ENCODE measurements at places on chromosomes 2 and 18.

DNA sequence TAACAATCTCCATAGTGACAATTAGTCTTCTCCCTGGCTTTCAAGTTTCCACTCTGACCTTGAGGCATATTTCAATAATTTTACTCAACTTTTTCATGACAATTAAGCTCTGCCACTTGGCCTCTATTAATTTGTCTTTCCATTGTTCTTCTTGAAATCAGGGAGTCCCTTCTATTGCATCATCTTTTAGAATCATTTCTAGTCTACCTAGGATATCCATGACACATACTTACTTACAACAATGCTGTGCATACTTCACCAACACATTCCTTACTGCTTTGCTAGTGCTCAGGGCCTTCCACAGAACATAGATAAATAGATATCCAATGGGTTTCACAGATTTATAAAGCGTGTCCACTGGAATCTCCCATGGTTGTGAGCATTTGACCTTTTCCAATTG lies 331.5 kb upstream of the LRP1B start:
- DNase-seq, result no peak

DNA sequence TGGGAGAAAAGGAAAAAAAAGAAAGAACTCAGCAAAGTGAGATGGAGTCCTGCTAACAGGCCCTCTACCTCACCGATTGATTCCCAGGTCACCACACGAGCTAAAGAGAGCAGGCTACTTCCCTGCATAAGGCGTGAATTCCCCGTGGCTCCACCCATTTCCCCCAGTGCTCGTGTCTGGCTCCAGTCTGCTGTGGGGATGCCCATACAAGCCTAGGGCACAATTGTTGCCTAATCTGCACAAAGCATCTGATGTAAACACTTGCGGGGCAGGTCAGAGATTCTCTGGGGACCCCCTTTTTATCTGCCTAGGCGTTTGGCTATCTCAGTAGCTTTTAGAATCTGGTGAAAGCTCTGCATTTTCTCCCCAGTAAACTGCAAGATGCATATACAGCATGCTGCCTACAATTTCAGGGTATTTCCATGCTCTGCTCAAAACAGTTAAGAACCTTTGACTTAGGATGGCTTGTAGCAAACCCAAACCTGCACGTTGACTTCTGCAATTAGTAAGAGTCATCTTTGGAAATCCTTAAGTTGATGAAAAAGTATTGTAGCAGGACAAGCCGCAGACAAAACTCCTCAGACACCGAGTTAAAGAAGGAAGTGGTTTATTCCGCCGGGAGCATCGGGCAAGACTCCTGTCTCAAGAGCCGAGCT lies 34.8 kb downstream of the MYO3B start:
- DNase-seq, result no peak

GRCh38 chr2:207008105-207008990 lies 69.0 kb downstream of the CPO start:
- no peak for DNase-seq

DNA sequence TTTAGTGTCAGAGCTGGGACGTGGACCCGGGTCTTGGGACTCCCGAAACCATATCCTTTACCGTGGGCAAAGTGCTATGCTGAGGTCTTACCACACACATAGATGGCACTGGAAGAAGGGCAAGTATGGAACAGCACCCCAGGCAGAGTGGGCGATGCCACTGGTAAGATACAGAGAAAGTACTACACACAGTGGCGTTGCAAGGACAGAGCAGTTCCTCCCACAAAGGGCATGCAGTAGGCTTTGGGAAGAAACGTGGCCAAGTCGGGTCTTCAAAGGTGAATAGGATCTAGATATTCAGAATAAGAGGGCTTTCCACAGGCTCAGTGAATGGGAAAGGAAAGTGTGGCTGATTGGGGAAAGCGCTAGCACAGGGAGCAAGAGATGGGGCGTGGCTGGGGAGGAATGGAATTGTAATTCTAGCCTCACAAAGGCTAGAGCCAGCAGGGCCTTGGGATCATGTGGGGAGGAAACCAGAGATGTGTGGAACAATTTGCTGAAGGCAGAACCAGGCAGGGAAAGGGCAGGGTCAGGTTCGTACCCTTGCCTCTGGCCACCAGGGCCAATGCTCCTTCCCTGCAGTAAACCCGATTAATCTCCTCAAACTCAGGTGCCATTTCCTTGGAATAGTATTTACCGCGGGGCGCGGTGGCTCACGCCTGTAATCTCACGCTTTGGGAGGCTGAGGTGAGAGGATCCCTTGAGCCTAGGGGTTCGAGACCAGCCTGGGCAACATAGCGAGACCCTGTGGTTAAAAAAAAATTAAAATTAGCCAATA lies 36.0 kb downstream of the PCBP1 start:
- no peak for DNase-seq

DNA sequence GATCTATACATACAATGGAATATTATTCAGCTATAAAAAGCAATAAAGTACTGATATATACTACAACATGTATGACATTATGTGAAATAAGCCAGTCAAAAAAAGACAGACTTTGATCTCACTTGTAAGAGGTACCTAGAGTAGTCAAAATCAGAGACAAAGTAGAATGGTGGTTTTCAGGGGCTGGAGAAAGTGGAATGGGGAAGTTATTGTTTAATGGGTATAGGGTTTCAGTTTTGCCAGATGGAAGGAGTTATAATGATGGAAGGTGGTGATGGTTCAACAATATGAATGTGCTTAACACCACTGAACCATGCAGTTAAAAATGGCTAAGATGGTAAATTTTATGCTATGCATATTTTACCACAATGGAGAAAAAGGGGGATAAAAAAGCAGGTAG lies 6.3 kb downstream of the COBLL1 start:
- no peak for DNase-seq

DNA sequence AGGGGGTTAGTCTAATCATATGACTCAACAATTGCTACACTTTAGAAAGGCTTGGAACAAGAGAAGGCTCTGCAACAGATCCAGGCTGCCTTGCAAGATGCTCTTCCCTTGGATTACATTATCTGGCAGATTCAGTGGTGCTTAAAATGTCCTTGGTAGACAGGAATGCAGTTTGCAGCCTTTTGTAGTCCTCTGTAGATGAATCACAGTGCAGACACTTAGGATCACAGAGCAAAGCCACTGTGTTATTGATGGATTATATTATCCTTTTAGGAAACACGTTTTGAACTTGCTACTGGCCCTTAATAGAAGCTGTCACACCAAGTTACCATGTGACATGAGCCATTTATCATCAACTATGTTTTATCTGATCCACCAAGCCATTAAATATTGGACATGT lies 152.2 kb downstream of the CBLN2 start:
- no peak for DNase-seq

DNA sequence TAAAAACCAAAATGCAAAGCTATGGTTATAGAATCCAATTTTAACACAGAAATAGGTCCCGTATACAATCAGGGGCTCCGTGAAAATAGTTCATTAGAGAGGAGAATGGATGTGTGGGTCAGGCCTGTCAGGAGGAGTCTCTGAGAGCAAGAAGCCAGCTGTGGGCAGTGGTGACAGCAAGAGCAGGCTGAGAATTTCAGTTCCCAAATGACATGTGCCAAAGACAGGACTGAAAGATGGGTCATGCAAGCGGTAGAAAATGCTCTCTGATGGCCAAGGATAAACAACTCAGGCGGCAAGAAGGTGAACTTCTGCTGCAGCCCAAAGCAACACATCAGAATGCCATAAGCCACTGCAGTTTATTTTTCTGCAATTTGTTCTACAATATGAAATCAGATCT lies 100.4 kb downstream of the CCDC141 start:
- DNase-seq, result no peak

DNA sequence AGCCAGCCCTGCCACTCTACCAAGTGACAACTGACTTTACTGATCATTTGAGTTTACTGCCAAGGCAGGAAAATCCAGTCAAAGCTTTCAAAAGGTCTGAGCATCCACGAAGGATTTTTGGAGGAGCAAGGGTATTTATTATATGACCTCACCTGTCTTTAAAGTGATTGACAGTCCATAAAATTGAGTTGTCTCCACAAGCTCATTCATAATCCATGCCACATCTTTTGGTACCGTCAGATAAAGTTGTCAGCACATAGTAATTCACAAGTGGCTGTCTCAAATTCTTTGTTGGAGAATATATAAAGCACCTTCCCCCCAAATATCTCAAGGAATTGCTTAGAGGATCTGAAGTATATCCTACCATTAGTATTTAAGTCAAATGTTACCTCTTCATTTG lies 240.5 kb downstream of the METTL4 start:
- DNase-seq, result no peak

Data from stimulated activated CD4-positive, alpha-beta T cell treated with anti-CD3 and anti-CD28 coated beads, Interleukin-15, amount 100 ng/mL, for 48 hours (primary cell).